Spinal cord (tissue), 10 donors: ENCODE measurements at places on chromosomes 5 and 9.

- no peak for DNase-seq
Observed at GRCh38 chr5:142244440-142244839, 80.4 kb downstream of the SPRY4 start.

DNA sequence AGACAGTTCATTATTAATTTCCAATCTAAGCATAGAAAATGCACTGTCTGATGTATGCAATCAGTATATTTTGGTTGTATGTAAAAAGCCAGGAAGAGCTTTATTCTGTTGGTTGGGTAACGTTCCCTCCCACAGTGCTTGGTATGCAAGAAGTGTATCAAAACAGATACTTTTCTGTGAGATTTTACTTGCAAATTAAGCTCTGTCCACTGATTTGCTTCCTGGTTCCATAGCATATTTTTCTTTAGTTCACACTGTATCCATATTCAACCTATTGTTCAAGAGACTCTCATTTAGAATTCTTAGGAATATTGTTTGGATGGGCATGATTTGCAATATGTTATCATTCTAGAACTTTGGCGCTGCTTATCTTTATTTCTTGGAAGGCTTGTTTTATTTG, 47.4 kb downstream of the RNF180 start:
- DNase-seq, result peak; percentile 67

GRCh38 chr9:113359385-113359784, 10.0 kb downstream of the BSPRY start:
- DNase-seq, result no peak

GRCh38 chr9:133605856-133606707, 3.1 kb downstream of the FAM163B start:
- no peak for DNase-seq

DNA sequence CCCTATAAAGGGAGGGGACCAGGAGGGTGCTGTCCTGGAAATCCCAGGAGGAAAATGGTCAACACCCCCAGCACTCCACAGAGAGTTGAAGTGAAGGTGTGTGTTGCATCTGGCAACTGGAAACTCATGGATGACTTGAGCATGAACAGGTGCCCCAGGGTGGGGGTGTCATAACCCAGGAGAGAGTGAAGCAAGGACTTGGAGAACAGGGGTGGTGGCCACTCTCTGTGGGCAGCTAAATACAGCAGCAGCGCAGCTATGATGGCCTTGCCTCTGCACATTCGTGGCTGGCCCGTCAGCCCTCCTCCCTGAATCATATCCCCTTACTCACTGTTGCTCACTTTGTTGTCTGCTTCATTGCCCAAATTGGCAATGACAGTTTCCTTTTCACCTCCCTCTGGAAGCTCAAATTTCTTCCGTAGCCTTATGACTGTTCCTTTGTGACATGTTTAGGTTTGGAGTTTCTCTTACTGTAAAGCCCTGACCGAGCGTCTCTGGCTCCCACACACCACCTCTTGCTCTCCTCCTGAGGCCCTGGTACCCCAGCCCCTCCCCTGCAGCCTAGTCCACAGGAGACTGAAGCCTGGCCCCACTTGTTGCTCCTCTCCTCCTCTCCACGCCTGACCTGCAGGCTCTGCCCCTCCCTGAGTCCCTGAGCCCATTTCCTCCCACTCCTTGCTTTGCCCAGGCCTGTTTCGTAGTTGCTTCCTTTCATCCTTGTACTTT, 185.8 kb downstream of the CD180 start:
- DNase-seq, result no peak

DNA sequence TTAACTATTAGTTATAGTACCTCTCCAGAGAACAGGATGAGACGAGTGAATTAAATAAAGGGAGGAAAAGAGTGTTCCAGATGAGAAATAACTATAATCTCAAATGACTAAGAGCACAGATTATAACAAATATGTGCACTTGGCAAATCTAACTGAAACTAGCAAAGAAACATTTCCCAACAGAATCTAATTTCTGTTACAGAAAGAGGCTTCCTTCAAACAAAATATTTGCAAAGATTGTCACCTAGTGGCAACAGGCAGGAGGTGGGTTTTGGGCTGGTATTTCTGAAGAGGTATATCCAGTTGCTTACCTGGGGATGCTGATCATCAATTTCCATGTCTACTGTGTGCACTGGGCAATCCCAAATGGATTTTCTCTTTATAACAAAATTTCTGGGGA, 5.6 kb upstream of the SPDL1 start:
- DNase-seq, result no peak

DNA sequence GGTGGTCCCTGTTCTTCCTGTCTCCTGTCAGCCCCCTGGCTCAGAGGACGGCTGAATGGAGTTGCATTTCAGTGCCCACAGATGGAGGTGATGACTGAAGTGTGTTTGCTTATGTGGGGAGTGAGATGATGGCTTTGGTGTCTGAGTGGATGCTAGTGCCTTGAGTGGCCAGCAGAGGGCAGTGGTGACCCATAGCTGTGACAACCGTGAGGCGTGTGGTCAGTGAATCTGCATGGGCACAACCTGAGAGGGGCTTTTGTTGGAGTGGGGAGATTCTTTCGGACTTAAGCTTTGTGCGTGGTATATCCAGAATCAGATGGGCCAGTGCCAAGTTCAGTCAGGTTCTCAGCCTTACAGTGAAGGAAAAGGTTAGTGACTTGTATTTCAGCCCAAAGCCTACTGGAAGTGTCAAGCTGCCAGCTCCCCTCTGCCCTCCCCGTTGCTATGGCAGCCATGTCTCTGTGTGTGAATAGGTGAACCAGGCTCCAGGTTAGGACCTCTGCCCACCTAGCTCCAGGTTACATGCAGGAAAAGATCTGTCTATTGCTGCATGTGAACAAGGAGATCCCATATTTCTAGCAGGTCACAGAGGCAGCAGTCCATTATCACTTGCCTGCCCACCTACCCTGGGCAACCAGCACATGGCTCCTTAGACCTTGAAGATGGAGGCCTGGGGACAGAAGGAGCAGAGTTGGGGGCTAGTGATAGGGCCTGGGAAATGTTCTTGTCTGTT, 14.7 kb upstream of the CXXC5 start:
- DNase-seq, result no peak

DNA sequence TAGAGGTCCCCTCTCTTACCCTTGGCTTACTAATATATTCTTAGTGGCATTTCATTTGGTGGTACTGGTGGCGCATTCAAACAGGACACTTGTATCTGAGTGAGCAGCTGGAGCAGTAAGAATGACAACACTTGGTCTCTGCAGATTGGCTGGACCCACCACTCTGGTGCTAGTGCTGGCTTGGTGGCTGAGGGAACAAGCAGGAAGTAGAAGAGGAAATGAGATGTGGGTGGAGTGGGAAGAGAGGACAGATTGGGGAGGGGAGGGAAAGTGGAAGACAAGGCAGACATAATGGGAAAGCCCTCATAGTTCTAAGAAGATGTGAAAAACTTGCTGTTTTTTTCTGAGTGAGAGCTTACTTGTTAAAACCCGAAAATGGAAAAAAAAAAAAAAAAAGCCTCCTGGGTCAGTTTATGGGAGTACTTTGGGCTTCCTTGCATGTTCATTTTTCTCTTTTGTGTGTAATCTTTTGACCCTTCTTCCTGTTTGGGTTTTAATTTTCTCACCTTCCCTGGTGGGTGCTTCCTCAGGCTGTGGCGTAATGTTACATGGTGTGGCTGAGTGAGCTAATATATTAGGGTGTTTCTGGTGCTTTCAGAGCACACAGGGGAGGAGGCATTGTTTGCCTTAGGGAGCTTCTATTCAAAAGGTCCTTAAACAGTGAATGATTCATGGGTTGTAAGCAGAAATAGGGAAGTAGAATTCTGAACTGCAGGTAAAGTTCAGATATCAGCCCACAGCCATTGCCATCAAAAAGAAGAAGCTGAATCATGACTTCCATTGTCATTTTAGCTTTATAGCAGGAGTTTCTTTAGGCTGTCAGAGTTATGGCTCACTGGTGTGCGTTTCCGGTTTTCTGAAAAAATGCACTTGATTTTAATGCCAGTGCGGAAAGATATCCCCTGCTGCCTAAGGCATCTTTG, 52.3 kb downstream of the TLE4 start:
- peak; percentile 20 for DNase-seq

DNA sequence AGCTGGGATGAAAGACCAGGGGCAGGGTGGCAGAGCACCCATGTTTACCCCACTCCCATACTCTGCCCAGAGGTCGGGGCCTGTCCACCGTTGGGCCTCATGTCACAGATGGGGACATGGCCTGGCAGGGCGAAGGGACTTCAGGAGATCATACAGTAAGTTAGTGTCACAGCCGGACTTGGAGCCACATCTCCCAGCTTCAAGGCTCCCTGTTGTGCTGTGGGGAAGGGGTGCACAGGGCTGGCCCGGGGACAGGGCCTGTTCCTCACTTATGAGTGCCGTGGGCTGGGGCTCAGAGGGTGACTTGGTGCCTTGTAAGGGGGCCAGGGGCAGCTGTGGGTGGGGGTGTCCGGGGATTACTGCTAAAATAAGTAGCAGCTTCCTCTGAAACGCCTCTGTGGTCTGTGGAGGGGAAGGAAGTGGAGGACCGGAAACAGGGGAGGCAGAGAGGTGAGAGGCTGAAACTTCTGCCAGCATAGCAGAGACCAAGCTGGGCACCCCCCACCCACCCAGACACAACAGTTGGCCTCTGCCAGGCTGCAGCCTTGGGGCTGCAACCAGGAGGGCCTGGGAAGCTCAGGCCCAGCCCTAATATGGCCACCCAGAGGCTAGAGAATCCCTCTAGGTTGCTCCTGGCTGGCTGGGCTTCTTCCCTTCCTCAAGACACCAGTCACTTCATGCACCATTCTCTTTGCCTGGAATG, 41.1 kb upstream of the NEK6 start:
- DNase-seq, result no peak

GRCh38 chr5:180085837-180086236, 14.3 kb upstream of the RNF130 start:
- peak; percentile 60 for DNase-seq

- DNase-seq, result no peak
Observed at GRCh38 chr9:80873861-80874260, 815.5 kb downstream of the TLE1 start.

DNA sequence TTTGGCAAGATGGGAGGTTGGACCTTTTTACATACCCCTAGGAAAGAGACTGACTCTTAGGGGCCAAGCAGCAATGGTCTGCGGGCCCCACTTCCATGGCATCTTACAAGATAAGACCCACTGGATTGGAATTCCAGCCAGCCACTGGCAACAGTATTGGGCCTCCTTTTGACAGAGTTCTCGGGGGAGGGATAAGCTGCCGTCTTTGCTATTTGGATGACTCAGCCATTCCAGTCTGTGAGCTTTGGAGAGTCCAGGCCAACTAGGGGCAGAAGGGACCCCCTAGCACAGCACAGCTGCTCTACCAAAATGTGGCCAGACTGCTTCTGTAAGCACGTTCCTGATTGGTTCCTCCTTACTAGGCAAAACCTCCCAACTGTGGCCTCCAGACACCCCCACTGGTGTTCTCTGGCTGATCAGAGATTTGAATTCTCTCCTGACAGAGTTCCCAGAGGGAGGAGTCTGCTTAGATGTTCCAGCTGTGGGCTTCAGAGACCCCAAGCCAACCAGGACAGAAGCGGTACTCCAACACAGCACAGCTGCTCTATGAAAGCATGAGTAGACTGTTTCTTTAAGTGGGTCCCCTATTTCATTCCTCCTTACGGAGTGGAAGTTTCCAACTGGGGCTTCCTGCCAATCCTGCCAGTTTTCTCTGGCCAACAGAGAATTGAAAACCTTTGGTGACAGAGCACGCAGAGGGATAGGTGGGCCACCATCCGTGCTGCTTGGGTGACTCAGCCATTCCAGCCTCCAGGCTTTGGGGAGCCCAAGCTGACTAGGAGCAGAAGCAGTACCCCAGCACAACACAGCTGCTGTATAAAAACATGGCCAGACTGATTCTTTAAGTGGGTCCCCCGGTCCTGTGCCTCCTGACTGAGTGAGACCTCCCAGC, 672.1 kb upstream of the RIOK2 start:
- no peak for DNase-seq

GRCh38 chr5:17169507-17169906, 47.9 kb upstream of the BASP1 start:
- no peak for DNase-seq

- peak; percentile 11 for DNase-seq
Observed at GRCh38 chr9:78543353-78543752, 246.4 kb downstream of the PSAT1 start.

GRCh38 chr5:21694567-21694966, 1158.6 kb downstream of the CDH12 start:
- DNase-seq, result no peak

DNA sequence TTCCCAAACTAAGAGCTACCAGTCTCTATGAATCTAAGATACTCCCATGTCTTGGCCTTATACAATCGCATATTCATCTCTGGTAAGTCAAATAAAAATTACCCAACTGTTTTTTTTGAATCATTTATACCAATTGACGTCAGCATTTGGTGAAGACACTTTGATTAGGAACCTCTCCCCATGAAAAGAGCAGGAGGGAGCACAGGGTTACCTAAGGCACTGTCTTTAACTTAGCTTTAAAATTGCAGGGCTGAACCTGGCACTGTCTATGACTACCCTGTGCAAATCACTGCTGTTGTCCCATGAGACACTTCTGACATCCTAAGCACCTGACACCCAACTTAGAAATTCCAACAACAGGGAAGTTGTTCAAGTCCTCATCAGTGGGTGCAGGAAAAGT, 586.4 kb downstream of the MAT2B start:
- no peak for DNase-seq

DNA sequence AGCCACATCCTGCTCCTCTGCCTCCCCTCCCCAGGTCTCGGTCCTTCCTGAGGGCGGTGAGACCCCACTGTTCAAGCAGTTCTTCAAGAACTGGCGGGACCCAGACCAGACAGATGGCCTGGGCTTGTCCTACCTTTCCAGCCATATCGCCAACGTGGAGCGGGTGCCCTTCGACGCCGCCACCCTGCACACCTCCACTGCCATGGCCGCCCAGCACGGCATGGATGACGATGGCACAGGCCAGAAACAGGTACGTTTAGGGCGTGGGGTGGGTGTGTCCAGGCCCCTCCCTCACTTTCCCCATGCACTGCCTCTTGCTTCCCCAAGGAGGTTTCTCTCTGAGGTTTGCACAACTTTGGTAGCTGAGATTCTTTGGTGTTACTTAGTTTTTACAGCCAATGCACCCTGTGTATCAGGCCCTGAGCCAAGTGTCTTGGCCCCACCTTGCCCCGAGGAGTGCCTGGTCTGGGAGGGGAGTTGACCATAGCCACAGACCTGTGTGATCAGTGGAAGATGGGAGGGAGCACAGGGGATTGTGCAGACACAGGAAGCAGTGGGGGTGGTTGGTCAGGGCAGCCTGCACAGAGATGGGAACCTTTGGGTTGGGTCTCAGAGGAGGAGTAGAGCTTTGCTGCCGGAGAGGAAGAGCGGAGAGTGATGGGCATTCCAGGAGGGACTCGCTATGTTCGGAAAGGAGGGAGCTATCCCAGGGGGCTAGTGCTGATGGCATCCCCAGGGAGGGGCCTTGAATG, 50.8 kb downstream of the GSN start:
- DNase-seq, result no peak

- DNase-seq, result no peak
Observed at GRCh38 chr5:20105915-20106314, 117.9 kb upstream of the CDH18 start.

GRCh38 chr5:131980696-131981095, 30.8 kb downstream of the ACSL6 start:
- DNase-seq, result no peak

- no peak for DNase-seq
Observed at GRCh38 chr5:96968074-96968473, 32.2 kb downstream of the LNPEP start.
